ENCODE measurements at places on chromosomes 13 and 19. TPM values are rescaled to one million over a fixed set of nuclear protein-coding genes. Genes with fewer than 3 reads are reported as not detected.

PRRG2 gene
- polyA plus RNA-seq: 0.85 TPM

DNA sequence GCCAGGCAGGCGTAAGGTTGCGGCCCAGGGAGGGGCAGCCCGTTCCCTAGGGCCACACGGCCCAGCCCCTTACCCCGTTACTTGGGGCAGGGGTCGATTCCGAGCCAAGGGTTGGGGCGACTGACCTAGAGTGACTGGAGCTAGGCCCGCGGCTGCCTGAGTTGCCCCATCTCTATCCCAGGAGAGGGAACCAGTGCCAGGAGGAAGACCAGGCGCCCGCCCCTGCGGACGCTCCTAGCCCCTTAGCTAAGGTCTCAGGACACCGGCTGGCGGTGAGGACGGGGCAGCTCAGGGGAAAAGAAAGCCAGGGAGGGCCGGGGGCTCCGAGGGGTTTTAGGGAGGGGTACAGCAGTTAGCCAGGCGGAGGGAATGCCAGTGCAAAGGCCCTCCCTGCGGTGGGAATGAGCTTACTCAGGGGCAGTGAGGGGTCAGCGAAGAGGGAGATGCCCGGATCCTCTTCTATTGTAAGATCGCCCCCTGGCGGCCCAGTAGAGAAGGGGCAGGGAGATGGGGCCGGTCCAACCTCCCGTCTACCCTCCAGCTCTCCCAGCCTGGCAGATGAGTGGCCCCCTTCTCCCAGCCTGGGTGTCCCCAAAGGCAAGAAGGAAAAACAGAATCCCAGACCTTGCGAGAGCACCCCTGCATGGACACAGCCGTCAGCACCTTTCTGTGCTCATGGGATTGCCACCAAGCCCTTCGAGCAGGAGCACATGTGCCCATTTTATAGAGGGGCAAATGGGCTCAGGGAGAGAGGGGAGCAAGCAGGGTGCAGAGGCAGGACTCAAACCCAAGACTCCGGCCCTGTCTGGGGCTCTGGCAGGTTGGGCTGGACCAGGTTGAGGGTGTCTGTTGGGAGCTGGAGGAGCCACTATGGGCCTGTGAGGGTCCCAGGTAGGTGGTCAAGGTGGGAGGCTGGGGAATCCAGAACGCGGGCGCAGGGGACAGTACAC, 16.3 kb downstream of the CILP2 start:
- DNase-seq: peak; percentile 39

DNA sequence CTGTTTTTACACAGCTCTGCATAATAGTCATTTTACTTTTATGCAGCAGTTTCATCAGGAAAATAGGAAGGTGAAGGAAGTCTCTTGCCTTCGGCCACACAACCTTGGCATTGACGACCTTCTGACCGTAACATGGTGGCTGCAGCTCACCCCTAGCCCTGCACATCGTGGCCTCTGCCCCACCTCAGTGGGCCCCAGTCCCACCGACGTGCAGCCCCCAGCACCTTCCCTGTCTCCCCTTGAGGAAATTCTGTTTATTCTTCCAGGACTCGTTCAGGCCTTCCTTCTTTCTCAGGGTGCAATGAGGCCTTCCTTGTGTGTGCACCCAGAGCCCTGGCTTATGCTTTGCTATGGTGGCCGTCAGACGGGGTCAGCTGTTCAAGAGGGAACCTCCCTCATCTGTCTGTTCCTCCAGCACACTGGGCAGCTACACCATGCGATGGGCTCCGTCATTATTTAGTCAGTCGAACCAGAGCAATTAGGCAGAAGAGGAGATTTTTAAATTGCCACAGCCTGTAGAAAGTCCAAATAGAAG, 33.3 kb downstream of the TMEM255B start:
- no peak for DNase-seq

DNA sequence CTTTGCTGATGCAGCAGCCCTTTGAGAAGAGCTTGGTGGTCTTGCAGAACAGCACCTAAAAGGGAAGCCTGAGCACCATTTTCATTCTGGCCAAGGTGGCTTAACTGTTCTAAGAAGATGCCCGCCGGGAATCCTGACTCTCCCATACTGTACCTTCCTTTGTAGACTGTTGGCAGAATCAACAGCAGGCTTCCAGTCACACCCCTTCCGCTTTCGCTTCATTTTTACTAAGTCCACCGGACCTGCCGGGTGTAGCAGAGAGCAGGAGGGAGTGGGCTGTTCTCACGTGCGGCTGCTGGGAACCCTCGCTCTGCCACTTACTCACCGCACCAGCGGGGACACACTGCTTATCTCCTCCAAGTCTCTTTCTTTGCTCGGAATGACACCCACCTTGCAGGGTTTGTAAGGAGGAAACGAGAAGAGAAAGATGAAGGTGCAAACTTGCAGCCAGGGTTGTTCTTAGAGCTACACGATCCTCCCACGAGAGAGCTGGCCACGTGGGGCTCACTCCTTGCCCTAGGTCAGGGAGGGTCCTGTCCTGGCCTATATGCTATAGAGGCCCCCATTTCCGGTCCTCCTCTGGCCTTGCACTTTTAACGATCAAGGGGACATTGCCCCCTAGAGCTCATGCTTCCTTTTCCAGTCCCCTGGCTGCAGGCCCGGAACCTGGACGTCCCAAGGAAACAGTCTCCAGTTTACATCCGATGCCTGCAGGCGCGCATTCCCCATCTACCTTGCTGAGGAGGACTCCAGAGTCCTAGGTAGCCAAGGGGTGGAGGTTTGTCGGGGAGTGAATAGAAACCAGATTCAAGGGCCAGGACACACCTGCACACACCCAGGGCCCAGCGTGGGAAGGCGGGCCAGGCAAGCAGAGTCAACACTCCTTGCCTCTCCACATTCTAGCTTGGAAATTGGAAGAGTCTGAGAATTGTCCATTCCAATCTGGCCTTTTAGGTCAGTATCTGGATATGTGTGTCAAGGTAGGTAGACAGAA, 453.6 kb downstream of the IRS2 start:
- no peak for DNase-seq

- DNase-seq: no peak
These were observed 27.3 kb upstream of the ZNF562 start for GRCh38 chr19:9702186-9702585.

- peak; percentile 88 for DNase-seq
These were observed 10.7 kb downstream of the PTGIR start for GRCh38 chr19:46614114-46614722.

MAN2B1 gene
- polyA plus RNA-seq: 32.2 TPM

TMEM221 gene
- polyA plus RNA-seq: 1.0 TPM

DNA sequence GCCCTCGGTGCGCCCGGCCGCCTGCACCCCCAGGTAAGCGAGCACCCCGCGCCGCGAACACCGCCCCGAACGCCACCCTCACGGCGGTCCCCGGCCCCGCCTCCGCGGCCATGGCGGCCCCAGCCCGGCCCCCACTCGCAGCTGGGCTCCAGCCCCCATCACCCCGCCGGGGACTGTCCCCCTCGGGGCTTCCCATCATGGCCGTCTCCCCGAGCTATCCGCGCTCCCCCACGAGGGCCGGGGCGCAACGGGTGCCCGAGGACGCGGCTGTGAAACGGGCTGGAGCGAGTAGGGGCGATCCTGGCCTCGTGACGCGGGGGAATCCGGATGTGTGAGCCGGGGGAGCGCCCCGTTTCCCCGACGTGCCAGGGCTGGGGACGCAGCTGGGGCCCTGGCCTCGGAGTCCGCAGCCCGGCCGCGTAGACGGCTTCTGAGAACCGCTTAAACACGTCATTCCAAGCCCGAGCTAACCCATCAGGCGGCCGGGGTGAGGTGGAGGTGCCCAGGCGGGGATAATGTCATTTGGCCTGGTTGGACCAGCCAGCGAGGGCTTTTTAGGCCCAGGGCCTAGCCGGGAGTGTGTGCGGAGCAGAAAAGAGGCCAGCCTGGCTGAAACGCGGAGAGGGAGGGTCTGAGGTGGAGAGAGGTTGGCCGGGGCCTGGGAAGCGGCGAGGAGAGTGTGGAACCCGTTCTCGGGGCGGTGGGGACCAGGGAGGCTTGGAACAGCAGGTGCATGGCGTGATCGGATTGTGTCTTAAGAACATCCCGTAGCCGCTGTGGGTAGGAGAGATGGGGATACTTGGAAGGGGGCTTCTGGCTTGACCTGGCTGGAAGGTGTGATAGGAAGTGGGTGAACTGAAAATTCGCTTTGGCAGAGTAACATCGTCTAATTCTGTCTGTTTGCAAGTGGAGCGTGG, 550 bp downstream of the CERS4 start:
- DNase-seq: peak; percentile 49

- DNase-seq: no peak
These were observed 21.9 kb downstream of the VRK3 start for GRCh38 chr19:50003254-50003788.

GRCh38 chr13:48908381-48909055, 67.2 kb upstream of the FNDC3A start:
- DNase-seq: no peak

- DNase-seq: no peak
These were observed 14.7 kb downstream of the NHLRC3 start for GRCh38 chr13:39052944-39053343.

DNA sequence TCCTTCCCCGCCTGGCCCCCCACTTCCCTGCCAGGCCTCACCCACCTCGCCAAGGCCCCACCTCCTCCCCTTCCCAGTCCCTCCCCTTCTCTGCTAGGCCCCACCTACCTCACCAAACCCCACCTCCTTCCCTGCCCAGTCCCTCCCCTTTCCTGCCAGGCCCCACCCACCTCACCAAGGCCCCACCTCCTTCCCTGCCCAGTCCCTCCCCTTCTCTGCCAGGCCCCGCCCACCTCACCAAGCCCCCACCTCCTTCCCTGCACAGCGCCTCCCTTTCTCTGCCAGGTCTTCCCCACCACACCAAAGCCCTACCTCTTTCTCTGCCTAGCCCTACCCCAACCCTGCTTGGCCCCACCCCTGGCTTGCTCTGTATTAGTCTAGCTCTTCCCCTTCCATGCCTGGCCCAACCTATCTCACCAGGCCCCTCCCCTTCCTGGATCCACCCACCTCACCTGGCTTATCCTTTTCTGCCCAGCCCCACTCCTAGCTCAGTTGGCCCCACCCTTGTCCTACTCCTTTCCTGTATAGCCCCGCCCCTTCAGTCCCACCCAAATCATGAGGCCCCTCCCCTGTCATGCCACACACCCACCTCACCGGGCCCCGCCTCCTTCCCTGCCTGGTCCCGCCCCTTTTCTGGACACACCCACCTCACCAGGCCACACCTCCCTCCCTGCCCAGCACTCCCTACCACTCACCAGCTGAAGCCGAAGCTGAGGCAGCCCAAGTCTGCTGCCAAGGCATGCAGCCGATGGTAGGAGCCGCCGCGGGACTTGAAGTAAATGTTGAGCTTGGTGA, 16.2 kb downstream of the CERS1 start:
- DNase-seq: no peak

GRCh38 chr19:28706693-28707092, 506.3 kb downstream of the UQCRFS1 start:
- no peak for DNase-seq

DNA sequence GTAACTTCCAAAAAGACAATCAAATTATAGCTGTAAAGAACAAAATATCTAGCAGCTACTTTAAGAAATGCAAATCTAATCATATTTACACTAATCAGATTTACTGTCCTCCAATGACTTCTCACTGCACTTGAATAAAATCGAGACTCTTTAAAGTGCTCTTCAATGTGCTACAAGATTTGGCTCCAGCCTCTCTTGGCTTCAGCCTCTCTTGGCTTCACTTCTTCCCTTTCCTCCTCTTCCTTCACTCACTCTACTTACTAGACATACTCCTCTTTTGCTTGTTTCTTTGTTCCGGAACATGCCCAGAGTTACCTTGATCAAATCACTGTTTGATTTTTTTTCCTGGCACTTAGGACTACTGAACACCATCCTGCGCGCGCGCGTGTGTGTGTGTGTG, 495.4 kb downstream of the LMO7 start:
- peak; percentile 86 for DNase-seq

DNA sequence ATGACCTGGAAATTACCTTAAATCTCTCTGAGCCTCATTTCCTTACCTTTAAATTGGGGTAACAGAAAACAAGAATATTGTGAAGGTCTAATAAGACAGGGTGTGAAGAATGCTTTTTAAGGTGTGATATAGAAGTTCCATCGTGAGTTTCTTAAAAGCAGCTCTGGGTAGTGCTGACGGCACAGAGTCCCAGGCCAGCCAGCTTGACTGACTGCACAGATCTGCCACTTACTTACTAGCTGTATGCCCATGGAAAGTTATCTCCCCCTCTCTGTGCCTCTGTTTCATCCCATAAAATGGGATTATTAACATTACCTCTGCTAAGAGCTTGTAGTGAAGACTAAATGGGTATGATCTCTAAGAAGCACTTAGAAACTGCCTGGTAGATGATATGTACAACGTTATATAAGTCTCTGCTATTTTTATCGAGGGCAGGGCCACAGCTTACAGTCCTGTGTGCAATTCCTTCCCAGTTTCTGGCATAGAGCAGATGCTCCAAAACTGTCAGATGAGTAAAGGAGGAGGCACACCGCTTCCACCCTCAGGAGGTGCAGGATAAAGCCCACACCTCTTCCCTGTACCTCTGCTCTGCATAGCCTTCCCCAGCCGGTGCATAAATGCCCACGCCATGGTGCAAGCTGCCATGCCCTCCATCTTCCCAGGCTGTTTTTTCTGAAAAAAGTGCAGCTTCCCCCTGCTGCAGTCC, 99.6 kb downstream of the MBNL2 start:
- DNase-seq: no peak

TSSK6 gene
- polyA plus RNA-seq: 0.80 TPM

DNA sequence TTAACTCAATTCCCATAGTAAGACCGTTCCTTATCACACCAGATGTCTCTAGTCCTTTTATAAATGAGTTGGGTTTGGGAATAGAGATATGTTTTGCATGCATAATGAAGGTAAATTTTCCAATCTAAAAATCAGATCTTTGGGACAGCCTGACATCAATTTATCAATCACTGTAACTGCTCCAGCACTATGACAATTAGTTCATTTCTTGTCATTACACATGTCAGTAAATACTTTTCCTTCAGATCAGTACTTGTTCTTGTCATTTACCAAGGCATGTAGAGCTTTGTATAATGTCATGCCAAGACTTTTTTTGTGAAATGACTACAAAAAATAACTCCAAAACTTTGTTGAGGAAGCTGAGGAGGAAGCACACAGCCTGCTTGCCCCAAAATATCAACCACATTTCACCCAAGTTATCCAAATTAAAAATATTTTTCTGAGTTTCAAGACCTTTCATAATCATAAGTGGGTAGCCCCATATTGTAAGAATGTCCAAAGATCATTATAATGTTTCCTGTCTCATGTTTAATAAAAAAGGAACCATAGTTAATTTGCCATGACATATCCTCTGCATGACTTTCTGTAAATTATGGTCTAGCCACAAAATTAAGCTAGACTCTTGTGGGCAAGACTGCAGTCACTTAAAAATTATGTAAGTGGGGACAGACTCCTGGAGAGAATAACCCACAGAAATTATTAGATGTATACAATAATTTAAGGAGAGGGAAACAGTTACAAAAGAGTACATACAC, 586.8 kb downstream of the TBC1D4 start:
- DNase-seq: no peak
